ENCODE measurements at places on chromosomes 6 and 20.

- no peak for DNase-seq
These were observed 84.7 kb downstream of the MAP3K4 start for GRCh38 chr6:161076181-161076677.

DNA sequence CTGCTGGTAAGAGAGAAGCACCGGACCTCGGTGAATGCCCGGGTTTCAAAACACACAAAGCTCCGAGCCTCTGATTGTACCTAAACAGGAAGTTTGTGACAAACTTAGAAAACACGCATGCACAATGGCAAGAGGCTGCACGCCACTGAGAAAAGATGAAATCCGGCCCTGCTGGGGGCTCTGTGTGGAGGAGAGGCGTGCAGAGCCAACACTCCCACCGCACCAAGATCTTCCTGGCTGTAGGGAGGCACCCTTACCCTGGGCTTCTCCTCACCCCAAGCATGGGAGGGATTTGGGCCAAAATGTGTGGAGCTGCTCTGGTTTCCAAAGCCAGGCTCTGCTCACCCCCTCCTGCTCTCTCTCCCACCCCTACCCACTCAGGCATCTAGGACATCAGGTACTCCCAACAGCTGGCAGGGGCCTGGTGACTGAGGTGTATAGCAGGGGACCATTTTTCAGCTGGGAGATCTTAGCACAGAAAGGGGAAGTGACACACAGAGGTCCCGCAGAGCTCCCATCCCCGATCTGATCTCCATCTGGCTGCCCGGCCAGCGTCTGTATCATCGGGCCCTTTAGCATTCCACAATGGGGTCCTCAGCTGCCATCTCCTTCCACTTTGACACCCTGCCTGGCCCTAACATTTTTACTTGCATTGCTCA lies 84.2 kb downstream of the TRERF1 start:
- peak; percentile 55 for DNase-seq

DNA sequence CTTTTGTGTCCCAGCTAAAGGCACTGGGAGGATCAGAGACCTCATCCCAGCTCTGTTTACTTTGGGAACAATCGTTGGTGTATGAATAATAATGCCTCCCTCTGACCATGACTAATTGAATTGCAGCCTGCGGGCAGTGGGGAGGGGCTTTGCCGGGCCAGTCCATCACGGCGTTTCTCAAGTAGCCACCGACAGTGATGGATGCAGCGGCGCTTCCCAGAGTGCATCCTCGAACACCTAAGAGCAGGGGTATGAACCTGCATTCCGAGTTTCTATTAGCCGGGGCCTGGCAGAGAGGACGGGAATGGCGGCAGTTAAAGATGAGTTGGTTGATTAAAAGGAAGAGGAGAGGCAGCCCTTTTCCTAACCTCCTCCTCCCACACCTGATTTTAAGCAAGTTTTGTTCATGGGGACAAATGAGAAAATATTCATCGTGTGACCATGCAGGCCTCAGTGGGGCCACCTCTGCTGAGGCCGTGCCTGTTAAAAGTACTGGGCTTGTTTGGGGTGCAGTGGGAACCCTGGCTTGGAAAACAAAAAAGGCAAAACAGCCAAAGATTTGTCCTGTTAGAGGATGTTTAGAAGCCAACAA lies 154.1 kb downstream of the FOXA2 start:
- DNase-seq, result no peak

GRCh38 chr6:26536571-26537159 lies 1.5 kb upstream of the HMGN4 start:
- DNase-seq, result peak; percentile 69

- DNase-seq, result no peak
These were observed 53.8 kb downstream of the MACROD2 start for GRCh38 chr20:14049111-14049510.

DNA sequence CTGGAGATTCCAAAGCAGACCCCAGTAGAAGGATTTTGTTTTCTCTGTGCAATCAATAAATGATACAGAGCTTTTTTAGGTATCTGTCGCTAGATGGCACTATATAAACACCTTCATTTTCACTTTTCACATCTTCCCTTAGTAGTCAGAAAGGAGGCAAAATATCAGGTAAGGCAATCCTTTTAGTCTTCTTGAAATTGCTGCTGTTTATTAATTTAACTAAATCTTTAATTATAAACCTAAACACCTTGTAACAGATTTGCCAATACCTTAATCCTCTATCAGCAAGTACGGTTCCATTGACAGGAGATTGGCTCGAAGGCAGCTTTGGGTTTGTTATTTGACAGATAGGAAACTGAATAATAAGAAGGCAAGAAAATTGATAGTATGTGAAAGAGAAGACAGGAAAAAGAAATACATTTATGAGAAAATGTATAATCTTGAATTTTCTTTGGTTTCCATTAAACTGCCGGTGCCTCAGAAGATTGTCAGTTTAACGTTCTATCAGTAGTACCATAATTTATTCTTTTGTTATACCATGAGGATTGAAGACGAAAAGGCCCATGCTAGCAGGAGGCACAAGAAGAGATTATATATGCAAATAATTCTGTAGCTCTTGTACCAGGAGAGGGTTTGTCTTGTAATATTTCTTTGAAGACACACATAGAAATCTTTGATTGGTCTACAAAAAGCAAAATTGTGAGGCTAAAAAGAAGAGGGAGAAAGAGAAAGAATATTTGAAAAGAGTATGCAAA lies 23.5 kb upstream of the IBTK start:
- DNase-seq, result peak; percentile 48

DNA sequence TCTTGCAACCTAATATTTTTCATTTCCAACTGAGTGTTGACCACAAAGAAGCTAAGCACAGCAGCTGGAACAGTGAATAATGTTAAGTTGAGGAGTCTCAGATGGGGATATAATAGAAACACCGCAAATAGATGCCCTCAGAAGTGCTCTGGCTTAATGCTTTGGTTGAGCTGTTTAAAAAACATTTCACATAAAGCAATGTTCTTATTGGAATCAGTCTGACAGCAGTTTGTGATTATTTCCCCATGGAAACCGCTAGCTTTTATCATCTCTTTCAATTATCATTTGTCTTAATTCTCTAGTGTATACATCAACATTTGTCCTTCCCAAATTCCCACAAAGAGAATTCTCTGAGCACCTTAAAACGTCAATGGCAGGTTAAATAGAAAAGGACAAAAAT lies 30.8 kb downstream of the METTL24 start:
- DNase-seq, result peak; percentile 24

DNA sequence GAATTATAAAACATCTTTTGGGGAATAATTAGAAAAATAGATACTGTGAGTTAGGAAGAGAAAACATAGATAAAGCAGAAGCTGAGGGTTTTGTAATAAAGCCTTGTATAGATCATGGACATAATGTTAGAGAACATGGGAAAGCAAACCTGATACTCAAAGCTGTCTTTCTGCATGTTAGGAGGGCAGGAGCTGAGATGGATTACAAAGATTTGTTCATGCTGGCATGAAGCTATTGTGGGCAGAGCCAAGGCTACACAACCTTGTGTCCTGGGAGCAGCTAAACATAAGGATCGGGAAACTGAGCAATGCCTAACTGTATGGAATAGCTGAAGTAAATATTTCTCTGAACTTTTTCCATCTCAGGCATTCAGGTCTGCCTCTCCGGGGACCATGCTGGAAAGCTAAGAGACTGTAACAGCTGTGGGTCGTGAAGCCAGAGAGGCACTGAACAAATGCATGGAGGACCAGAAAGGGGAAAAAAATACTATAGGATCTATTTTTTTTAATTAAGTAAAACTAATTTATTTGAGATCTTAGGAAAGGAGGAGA lies 28.2 kb upstream of the CNKSR3 start:
- DNase-seq, result no peak

- no peak for DNase-seq
These were observed 10.6 kb upstream of the TBC1D20 start for GRCh38 chr20:472889-473292.

DNA sequence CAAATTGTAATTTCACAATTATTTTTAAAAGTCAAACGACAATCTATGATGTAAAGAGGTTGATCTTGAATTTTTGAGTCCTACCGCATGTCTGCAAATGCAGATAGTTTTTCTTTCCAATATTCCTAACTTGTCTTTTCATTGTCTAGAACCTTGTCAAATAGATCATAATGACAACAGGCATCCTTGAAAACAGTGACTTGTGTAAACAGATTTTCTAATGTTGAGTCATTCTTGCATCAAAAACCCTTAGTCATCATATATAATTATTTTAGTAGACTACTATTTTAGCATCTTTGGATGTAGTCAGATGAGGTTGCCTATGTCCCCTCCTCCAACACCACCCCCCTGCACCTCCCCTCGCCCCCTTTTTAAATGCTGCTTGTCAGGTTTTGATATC lies 43.8 kb downstream of the BMP6 start:
- peak; percentile 9 for DNase-seq
